ENCODE measurements at places on chromosomes 6 and 20.
A peak's percentile ranks its signal among the peaks of the same experiment; 100 is the strongest.

DNA sequence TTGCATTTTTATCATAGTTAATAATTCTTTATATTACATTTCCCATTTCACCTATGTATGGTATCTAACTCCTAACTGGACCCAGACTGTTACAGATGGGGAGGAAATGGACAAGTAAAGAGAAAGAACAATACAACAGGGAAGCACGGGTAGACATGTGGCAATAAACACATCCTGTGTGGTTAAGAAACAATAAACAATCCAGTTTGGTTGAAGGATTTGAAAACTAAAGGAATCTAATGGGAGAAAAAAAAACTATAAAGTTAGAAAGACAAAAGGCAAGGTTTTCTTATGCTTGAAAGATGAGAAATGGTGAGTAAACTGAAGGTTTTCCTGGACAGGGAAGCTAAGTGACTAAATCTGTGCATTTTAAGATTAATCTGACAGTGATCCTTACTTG, 34.9 kb upstream of the ALDH8A1 start:
- peak; percentile 57 for DNase-seq

- no peak for DNase-seq
Observed at GRCh38 chr20:62332989-62333819, 30.4 kb downstream of the ADRM1 start.

DNA sequence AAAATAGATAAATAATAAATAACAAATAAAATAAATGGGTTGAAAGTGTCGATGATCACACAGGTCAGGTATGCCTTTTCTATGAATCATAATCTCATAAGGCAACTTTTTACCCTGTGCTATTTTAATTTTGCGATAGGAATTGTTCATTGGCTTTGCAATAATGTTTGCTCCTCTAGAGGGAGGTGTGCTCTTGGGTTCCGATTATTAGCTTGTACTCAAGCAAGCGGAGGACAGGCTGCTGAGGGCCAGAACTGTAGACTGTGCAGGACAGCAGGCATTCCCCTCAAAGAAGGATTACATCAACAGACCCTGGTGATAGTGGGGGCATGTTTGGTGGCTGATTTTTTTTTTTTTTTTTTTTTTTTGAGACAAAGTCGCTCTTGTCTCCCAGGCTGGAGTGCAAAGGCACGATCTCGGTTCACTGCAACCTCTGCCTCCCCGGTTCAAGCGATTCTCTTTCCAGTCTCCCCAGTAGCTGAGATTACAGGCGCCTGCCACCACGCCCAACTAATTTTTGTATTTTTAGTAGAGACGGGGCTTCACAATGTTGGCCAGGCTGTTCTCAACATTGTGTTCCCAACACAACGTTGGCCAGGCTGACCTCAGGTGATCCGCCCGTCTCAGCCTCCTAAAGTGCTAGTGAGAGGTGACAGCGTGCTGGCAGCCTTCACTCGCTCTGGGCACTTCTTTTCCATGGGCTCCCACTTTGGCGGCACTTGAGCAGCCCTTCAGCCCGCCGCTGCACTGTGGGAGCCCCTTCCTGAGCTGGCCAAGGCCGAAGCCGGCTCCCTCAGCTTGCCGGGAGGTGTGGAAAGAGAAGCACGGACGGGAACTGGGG, 35.6 kb downstream of the RIOK1 start:
- DNase-seq = peak; percentile 31

- DNase-seq = no peak
Observed at GRCh38 chr6:80792151-80792550, 685.7 kb downstream of the BCKDHB start.

GRCh38 chr20:47591231-47591630, 89.5 kb downstream of the NCOA3 start:
- DNase-seq = no peak

GRCh38 chr6:6620766-6621425, 32.4 kb downstream of the LY86 start:
- DNase-seq = no peak
